GM23338 (cell line): ENCODE measurements at places on chromosomes 2 and 18.
A peak's percentile ranks its signal among the peaks of the same experiment; 100 is the strongest.

DNA sequence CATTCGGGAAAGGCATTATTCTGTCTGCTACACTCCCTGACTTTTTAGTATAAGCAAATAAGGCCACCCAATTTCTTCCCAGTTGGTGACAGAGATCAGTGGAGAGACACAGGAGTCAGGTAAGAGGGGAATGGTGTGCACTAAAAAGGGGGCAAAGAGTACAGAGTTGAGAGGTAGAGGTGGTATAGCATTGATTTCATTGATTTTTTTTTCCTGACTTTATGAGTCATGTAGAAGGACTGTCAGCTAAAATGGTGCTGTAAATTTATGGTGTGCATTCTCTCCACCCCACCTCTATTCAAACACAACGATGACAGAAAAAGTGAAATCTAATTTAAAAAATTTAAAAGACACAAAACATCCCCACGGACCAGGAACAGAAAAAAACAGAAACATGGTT lies 23.7 kb upstream of the ST8SIA3 start:
- no peak for DNase-seq

DNA sequence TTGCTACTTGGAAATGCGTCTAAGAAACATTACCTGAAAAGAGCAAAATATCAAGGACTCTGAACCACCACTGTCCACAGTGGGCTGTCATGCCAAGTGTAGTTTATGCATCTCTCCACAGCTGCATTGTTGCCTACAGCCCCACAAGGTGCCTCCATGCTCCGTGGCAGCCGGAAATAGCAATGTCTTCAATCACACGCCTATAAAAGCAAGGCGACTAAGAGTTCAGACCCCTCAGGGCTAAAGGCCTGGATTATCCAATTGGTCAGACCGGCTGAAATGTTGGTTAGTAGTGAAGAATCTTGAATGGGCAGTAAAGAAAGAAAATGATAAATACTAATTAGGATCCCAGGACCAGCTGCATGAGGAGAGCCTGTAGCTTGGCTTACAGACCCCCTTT lies 114.0 kb upstream of the SLC35G4 start:
- no peak for DNase-seq

GRCh38 chr2:68141875-68142274 lies 15.8 kb upstream of the PNO1 start:
- DNase-seq, result no peak

DNA sequence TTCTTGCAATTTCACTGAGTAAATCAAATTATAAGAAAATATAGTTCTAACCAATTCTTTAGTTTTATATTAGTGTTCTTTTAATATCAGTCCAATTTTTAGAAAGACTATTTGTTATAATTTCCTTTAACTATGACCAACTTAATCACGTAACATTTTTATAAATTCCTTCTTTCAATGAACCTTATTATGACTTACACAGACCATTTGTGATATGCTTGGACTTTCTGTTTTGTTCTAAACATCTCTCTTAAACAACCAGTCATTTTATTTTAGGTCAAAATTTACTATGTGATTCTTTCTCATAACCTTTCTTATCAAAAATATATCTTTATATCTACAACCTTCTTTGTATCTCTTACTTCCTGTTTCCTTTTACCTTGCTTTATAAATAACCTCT lies 39.5 kb upstream of the DYNAP start:
- peak; percentile 76 for DNase-seq

DNA sequence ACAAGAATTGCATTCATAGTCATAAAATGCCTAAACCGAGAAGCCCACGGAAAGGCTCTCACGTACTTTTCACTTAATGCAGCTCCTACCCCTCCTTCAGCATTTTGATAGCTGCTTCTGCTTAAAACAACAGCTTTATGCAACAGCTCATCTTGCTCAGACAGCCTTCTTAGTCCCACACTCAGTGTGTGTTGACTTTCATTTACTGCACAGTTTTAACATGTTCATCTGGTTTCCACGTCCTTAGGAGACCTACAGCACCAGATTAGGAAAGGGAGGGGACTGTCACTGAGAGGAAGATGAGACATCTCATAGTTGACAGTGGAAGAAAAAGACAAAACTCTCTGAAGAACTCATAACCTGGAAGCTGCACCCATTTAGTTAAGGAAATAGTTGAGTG lies 435.4 kb downstream of the SETBP1 start:
- DNase-seq, result no peak

DNA sequence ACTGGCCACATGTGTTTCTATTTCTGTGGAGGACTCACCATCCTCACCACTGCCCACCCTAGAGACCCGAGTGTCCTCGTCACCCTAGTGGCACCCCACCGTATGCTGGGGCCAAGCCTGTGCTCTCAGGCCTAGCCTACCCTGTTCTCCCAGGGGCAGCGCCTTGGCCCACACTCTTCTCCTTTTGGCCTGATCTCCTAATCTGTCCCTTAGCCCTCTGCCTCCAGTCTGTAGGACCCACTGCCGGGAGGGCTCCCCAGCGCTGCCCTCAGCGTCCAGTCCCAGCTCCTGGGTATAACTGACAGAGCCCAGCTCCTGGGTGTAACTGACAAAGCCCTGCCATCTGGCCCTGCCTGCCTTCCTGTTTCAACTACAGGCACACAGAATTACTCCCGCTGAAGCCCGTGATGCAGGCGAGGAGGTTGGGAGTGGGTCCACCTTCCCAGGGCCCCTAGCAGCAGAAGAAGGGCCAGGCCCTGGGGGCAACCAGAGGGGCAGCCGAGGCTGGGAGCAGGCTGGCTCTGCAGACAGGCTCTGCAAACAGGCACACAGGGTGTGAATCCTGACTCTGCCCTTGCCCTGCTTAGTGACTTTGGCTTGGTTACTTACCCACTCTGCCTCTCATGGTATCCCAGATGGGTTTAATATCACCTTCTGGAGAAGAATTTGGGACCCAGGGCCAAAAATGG lies 25.6 kb upstream of the PTMA start:
- DNase-seq, result no peak

GRCh38 chr18:68623342-68623741 lies 91.6 kb downstream of the TMX3 start:
- DNase-seq, result peak; percentile 87

GRCh38 chr2:143582046-143582747 lies 453.0 kb downstream of the ARHGAP15 start:
- no peak for DNase-seq

DNA sequence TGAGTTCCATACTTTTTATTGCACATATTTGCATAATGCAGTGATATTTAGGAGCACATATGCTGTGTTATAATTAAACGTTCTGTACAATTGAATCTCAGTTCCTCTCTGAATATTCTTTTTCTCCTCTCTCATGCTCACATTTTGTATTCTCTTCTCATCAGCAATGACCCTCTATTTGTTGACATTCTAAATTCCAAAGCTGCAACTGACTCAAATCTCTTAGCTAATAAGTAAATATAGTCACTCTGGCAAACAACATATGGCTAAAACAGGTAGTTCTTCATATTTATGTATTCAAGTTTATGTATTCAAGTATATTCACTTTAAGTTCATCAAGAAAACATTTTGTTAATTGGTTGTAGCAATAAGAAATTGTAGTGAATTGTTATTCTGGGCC lies 907.4 kb upstream of the VRK2 start:
- no peak for DNase-seq

GRCh38 chr2:170475878-170476277 lies 239.3 kb upstream of the SP5 start:
- DNase-seq, result peak; percentile 4

DNA sequence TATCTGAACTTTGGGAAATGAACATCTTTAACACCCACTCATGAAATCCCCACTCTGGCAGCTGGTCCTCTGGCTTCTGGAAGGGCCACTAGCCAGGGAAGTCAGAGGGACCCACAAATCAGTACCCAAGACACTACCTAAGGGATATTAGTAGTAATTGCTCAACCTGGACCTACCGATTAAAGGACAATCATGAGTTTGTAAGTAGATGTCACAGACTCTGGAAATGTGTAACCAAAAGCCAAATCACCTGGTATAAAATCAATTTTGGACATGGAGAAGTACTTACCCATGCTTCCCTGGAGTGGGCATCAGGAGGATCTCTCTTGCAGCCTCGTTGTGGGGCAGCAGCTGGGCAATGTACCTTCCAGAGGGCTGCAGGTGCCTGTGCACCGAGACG lies 389.8 kb downstream of the ALK start:
- DNase-seq, result no peak

- DNase-seq, result no peak
These were observed 154.5 kb upstream of the NRP2 start for GRCh38 chr2:205527801-205528200.

- DNase-seq, result no peak
These were observed 3.1 kb downstream of the SPOPL start for GRCh38 chr2:138504546-138505235.

DNA sequence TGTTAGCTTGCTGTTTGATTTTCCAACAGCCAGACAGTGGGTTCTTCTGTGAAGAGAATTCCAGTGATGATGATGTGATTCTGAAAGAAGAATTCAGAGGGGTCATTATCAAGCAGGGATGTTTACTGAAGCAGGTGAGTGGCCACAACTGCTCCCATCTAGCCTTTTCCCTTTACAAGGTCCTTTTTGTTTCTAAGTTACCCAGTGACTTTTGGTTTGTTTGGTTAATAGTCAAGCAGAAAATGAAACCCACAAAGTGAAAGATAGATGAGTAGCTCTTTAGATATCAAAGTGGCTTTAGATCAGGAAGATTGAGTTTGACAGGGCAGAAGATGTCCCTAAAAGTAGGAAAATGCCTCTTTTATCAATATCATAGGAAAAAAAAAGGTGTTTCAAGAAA lies 23.3 kb downstream of the PLEK start:
- no peak for DNase-seq
